ENCODE measurements at places on chromosomes 2 and 18.

DNA sequence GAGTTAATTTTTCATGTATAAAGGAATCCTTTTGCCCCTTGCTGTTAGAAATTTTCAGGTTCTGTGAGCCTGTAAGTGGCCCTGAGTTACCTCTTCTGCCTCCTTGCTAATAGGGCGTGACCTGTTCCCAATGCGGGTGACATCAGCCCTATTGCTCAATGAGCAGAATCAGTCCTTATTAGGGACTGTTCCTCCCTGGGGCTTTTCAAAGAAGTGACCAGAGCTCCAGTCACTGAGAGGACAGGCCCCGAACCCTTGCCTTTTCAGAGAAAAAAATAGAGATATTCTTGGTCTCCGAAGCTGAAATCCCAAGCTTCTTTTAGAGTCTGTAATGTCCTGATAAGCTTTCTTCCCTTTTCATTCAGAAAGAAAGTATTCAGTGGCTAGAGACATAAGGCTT, 8.2 kb upstream of the APOB start:
- DNase-seq: no peak

DNA sequence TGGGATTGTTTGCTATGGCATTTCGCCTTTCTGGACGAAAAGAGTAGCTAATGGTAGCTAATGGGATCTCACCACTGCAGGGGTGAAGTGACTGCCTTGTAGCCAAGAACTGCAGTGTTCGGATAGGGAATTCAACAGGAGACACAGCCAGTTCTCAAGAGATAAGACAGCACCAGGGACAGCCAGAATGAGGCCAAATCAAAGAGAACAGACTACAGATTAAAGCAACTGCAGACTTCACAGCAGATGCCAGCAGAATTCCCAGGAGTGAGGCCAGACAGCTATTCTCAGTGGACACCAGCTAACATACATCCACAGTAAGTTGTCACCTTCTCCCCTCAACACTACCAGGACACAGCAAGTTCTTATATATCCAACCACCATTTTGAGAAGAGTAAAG, 124.0 kb downstream of the PLA2R1 start:
- DNase-seq: no peak

GRCh38 chr2:96891591-96892333, 21.9 kb upstream of the SEMA4C start:
- no peak for DNase-seq

GRCh38 chr18:60537074-60537473, 164.5 kb upstream of the MC4R start:
- no peak for DNase-seq

DNA sequence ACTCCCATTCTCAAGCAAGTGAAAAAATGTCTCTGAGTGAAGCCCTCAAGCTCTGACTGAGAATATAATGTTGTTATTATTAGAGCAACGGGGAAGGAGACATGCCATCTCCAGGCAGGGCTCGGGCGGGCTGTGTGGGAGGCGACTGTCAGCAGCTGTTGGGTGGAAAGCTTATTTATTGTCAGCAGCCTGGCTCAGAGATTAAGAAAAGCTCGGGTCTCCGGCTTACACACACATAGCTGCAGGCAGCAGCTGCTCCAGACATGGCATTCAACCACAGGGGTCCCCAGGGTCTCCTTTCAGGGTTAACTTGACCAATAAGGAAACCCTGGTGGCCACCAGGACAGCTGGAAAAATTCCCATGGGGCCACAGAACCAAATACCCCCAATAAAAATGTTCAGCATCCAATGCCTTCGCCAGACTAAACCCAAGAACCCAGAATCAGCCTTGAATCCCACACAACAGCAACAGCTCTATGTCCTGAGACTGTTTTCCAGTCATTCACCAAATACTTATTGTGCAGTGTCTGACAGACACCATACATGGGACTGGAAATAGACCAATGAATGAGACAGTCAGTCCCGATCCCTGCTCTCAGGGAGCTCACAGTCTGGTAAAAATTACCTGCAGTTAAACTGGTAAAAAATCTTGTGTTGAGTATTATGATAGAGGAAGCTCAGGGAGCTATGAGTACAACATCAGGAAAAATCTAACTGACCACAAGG, 70.5 kb upstream of the RTN4 start:
- DNase-seq: peak; percentile 85

DNA sequence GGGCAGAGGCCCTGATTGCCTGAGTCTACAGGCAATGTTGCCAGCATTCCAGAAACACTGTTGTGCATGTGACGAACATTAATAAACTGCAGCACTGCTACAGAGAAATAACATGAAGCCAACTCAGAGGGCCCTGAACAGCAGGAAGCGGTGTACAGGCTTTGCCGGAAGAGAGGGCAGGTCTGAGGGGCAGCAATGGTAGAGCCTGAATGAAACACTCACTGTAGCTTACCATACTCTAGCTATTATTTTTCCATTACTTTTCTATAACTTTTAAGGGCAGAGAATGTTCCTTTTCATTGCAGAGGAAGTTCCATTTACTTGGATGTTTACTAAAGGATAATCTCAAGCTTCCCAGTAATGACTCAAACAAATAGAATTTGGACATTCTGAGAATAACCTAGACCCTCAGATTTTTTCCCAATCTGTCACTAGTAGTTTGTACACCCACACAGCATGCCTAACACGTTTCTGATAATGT, 150.4 kb downstream of the MTX2 start:
- DNase-seq: peak; percentile 91

- DNase-seq: no peak
Measured at GRCh38 chr2:232798187-232798586, 21.8 kb upstream of the KCNJ13 start.

- no peak for DNase-seq
Measured at GRCh38 chr18:40569605-40570004, 1385.4 kb upstream of the PIK3C3 start.

- DNase-seq: no peak
Measured at GRCh38 chr18:3284501-3284900, 22.6 kb downstream of the MYL12B start.

DNA sequence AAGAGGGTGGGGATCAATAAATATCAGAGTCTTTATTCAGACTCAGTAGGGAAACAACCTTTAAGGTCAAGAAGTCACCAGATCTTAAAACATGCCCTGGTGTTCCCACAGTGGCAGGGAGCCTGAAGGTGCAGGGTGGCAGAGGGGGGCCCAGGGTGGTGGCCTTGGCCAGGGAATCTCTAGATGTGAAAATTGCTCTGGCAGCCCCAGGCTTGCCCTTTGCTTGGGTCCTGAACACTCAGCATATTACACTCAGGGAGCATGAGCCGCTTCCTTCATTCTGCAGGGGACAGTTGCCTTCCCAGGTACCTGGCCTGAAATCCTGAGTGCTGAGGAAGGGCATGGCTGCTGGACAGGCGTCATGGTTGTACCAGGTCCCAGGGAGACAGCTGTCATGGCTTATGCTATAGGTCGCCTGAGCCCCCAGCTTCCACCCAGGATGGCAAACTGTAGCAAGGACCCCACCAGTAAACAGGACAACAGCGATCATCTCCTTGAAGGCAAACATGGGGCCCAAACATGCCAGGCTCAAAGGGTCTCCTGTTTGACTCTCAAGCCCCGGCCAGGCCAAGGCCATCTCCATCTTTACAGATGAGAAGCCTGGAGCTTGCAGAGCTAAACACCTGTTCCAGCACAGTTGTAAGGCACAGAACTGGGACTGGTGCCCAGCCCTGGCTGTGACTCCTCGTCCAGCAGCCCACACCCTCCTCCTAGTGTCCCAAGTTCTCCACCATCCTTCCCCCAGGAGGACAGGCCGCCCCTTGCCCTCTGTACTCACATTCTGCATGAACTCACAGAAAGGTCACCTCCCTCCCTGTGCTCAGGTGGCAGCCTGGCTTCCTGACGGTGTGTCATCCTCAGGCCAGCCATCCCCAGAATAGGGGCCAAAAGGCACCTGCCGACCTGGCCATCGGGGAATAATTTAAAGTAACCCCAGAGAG, 14.6 kb downstream of the ABCG8 start:
- DNase-seq: no peak

DNA sequence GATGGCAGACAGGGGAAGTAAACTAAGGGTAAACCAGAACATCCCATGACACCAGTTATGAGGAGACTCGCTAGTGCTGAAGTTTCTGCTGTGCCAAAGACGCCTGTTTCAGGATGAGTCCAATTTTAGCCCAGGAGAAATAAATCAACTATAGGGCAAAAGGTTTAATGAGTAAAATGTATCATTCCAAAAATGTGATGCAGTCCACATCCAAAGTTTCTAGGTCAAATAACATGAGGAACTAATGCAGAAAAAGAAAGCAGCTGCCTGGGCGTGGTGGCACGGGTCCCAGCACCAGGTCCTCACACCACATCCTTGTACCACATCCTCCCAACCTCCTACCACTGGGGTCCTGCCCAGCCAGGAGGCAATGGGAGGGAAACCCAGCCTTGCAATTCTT, 126.9 kb upstream of the CTAGE1 start:
- DNase-seq: no peak

GRCh38 chr2:42138163-42139015, 30.8 kb upstream of the EML4 start:
- DNase-seq: peak; percentile 100

GRCh38 chr18:57982372-57983021, 61.5 kb upstream of the NEDD4L start:
- DNase-seq: no peak

DNA sequence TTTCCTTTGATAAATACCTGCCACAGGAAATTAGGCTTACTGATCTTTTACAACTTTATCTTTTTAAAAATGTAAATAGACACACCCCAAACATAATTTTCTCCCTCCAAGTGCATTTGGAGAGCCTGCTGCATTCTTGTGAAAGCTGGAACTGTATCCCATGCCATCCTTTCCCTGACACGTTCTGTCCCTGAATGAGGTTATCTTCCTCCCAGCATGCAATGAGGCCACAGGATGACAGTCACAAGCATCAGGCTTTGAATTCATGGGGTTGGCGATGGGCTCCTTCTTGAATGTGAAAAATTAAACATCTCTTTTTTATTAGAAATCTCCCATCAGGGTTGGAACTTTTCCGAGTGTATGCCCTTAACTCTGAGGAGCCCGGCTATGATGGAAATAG, 77.8 kb downstream of the CTAGE1 start:
- DNase-seq: no peak

DNA sequence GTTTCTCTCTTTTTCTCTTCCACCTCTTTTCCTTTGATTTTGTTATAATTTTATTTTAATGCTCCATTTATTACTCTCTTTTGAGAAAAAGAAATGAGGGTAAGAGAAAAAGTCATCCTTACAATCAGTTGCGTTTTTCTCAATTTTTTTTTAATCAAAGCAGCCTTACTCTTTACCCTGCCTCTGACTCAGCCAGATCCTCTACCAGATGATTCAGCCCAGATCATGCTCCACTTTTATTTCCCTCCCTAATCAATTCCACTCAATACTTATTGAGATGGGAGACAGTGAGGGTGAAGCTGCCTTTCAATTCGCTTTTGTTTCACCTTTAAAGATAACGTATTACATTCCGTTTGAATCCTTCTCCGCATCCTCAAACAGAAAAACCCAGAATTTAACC, 337.9 kb downstream of the SATB2 start:
- DNase-seq: no peak

DNA sequence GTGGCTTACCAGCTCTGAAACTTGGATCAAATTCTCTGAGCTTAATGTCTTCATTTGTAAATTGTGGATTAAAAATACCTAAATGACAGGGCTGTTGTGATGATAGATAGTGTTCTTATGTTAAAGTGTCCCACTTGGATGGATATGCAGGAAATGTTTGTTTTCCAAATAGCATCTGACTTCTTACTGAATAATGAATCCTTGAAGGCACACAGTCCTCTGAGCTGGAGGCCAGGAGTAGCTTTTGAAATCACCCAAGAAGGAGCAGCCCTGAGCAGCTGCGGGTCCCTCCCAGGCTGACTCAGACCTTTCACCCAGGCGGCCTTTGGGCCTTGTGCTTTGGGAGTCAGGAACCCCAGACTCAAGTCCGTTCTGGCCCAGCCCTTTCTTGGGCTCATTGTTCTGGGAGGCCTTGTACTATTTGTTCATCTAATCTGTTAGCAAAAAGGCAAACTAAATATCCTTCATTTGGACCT, 173.0 kb upstream of the GATA6 start:
- no peak for DNase-seq

DNA sequence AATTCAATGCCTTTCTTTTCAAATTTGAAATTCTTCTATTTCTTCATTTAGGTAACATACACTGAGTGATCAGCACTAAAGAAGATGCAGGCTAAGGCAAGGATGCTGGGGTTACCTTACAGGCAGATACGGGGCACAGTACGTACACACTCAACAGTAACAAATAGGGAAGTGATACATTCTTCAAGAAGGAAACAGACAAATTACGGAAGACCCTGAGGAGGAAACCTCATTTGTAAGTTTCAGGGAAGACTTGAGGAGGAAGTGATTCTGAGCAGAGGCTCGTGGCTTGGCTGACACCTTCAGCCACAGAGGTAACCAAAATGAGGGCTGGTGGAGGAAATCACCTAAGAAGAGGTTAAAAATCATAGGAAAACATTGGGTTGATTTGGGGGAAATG, 1108.3 kb upstream of the KLHL29 start:
- no peak for DNase-seq

DNA sequence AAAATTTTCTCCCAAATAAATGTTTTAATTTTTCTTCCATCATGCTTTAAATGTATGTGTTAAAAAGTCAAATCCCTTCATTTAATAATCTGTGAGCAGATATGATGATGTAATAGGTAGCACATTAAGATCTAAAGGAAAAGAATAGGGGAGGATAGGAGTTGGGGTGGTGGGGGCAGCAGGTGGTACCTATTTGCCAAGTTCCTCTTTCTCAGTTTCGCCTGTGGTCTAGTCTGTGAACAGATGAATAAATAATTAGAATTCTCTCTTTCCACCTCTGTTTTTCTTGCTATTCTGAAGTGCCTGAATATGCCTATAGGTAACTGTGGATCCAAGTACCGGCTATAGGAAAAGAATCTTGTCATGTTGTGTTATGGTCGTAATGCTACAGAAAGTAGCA, 152.5 kb downstream of the NRXN1 start:
- DNase-seq: no peak

DNA sequence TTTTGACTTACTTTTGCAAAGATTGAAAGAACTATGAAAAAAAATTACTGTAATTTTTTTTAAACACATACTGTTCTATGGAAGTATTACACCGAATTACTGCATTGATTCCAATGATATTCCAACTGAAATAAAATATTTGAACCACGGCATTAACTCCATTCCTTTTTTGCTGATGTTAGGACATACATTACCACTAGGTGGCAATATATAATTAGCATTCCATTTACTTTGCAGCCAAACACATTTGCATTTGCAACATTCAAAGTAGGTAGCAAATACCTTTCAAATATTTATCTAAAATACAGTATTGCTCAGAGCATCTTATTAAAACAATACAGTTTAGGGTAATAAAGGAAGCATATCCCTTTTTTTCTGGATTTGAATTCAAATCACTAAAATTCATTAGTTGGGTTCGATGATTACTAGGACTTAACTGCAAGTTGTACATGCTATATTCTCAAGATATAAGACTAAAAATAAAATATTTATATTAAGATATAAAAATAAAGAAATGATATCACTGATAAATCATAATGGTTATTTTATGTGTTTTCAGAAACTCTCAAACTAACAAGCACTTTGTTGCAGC, 31.3 kb downstream of the LANCL1 start:
- DNase-seq: peak; percentile 11

Measured in fibroblast of skin of right biceps (primary cell).